ENCODE measurements at places on chromosomes 4 and X.

GRCh38 chr4:40511036-40511614 is 118.5 kb downstream of the RBM47 start:
- no peak for DNase-seq

DNA sequence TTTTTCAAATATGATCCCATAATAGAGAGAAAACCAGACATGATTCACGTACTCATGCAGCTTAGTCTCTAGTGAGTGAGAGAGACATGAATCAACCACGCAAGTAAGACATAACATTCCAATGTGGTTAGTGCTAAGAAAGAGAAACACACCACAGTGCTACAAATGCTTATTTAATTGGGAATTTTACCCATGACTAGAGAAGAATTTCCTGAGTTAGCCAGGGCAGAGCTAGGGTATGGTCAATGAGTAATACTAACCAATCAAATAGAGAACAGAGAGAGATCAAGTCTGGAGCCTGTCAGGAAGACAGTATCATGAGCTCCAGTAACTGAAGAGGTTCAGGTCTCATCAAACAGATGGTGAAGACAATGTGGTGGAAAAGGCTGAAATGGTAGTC is 495.2 kb downstream of the PDGFC start:
- DNase-seq: no peak

GRCh38 chrX:57367649-57368048 is 81.1 kb downstream of the FAAH2 start:
- DNase-seq: no peak

- no peak for DNase-seq
These were observed 53.2 kb upstream of the SPANXB1 start for GRCh38 chrX:140949233-140949632.

DNA sequence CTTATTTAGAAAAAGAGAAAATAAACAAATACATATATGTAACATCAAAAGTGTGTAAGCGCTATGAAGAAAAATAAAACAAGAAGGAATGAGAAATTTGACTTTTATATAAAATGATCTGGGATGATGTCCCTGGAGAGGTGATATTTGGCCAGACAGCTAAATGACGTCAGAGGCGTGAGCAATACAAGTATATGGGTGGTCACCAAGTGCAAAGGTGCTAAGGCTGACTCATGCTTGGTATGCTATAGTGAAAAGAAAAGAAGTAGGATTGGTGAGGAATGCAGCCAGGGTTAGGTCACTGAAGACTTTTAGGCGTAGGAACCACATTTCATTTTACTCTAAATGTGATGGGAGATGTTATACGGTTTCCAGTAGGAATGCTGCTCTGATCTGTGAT is 1049.1 kb upstream of the TENM3 start:
- no peak for DNase-seq

GRCh38 chrX:103584596-103584995 is 719 bp upstream of the TCEAL4 start:
- DNase-seq: no peak

- no peak for DNase-seq
These were observed 2.4 kb downstream of the RAB33A start for GRCh38 chrX:130174045-130174704.

DNA sequence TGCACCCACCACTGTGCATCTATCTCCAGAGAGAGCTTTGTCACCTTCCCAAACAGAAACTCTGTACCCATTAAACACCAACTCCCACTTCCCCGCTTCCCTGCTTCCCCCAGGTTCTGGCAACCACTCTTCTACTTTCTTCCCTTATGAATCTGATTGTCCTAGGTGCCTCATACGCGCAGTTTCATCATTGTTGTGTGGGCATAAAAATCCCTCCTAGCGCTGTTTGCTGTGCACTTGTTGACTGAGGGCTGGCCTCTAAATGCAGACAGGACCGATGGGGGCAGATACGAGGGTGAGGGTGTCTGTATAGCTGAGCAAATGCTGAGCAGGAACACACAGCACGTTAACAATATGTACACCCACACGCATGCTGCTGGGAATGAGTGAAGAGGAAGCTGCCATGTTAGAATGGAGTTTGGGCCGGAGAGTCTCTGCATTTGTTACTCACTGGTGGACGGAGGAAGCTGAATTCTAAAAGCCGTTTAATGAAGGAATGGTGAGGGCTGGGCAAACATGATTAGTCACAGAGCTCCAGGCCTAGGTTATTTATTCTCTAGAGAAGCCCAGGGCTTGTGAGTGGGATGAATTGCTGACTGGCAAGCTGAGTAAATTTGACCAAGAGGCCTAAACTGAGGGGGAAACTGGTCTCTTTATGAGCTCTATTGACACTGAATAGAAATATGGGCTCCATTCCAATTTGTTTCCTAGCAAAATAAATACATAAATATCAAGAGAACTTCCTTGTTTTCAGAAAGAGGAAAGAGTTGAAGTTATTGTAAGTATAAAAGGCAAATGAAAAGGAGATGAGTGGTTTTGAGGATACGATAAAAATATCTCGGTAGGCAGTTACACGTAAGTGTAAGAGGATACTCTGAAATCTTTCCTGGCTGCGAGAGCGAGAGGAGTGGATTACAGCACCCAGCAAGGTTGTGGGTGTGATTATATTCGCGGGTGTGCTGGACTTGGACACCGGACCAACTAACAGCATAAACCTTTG is 95.9 kb upstream of the RPS6KA3 start:
- no peak for DNase-seq

- DNase-seq: no peak
These were observed 81.1 kb downstream of the IL1RAPL1 start for GRCh38 chrX:28668303-28668702.

DNA sequence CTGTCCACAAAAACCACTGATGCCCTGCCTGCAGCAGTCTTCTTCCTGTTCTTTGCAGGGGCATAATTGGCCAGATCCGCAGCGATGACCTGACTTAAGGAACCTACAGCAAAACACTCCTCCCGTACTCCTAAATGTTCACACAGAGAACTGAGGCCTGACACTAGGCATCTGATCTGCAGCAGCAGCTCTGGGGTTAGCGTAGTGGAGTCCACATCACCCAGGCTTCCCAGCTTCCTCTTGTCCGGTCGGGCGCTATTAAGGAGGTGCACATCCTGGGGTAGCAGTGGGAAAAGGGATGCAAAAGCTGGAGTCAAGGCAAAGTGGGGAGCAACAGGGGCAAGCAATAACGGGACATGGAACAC is 758 bp downstream of the SCFD2 start:
- DNase-seq: no peak

DNA sequence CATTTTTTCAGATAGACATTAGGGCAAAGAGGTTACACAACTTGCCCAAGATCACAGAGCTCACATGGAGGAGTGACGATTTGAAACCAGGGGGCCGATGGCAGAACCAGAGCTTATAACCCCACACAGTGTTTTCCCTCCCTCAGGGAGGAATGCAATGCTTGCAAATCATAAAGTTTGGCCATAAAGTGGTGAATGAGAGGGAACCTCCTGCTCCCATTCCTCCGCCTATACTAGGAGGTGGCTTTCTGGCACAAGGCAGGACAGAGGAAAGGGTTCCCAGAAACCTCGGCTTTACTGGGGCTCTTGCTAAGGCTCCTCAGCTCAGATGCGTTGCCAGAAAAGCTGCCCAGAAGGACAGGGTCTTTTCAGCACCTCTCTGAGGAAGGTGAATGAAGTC is 19.3 kb downstream of the TMEM154 start:
- DNase-seq: no peak

DNA sequence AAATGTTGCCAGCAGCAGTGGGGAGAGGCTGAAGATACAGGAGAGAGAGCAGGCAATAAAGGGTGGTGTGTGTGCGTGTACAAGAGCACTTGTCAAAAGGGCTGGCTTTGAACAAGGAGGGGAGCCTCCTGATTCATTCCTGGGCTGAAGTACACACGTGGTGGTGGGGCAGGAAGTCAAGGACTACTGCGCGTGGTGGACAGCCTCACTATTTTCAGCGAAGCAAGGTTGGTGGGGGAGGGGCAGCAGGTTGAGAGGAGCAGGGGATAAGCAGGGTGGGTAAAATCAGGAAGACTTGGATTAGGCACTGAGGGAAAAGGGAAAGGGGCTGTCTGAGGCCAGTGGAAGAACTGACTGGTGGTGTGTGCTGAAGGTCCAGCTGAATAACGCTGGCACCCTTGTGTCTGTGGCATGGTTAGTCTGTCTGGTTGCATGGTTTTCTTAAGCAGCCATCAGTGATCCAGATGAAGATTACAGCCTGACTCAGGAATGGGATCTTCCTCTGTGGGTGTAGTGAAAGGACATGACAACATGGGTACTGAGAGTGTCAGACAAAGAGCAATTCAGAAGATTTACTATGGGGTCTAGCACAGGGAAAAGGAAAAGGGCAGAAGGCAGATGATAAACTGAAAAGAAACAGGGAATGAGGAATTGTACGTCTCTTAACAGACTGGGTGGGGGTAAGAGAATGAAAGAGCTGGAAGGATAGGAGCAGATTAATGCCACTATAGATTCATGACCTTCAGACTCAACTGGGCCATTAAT is 149.8 kb downstream of the CHM start:
- no peak for DNase-seq

GRCh38 chrX:107384397-107385105 is 64.9 kb upstream of the FRMPD3 start:
- DNase-seq: no peak

GRCh38 chr4:10345381-10345784 is 111.8 kb downstream of the ZNF518B start:
- no peak for DNase-seq

GRCh38 chr4:174134361-174134760 is 149.1 kb downstream of the FBXO8 start:
- DNase-seq: no peak

DNA sequence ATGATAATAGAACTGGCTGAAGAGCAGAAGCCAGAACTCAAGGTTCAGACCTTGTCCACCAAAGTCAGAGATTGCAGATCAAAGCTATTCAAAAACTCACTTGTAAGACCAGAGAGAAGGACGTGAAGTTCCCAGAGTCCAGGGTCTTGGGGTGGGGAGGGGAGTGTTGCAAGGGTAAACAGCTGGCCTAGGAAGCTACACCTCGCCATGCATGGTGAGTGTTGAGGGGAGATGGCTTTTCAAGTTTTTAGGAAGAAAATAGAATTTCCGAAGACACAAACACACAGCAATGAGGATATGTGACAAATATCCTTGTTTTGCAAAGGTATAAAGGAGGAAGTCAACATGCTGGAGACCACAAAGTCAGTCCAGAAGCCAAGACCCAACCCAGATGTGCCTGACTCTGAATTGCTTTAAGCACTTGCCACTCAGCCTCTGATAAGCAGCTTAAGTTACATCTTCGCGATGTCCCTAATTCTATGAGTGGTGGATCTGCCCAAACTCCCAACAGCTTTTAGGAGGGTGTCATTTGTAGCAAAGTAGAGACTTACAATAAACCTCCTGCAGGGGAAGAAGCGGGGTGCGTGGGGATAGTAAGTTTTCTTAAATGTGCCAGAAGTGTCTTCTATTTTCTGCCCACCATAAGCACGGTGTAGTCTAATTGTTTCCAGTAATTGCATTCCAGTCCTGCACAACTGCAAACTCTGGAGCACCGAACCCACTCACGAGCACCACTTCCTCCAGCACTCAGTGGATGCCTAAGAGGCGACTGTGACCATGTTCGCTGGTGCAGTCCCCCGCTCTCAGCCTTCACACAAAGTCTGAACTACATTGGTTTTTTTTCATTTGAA is 26.5 kb downstream of the HAND2 start:
- no peak for DNase-seq

GRCh38 chr4:97664741-97665140 is 478.5 kb downstream of the STPG2 start:
- DNase-seq: no peak

DNA sequence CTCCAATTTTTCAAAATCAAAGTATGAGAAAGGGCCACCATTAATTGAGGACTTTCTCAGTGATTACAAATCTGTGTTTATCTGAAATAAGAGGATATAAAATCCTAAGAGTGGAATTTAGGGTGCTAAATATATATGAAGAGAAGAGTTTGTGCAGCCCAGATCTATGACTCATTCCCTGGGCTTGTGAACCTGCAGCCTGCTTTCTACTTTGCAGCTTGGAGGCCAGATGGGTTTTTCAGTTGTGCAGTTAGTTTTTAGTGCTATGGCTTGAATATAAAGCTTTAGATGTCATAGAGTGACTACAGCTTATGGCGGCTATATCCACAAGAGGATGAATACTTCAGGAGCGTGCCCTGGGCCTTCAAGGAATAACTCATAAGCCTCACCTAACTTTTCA is 1391.1 kb downstream of the FSTL5 start:
- DNase-seq: no peak

DNA sequence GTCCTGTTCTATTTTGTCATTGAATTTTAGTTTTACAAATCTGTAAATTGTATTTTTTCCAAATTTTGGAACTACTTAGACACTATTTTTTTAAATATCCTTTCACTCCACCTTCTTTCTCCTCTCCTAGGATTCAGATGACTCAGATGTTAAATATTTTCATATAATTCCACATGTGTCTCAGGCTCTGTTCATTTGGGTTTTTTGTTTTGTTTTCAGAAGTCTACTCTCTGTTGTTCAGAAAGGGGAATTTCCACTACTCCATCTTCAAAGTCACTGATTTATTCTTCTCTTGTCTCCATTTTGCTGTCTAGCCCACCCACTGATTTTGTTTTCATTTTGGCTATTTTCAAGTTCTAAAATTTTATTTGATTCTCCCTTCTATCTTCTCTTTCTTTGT is 264.0 kb upstream of the SLIT2 start:
- no peak for DNase-seq

All from vagina (tissue), 2 donors.